Aortic smooth muscle cell (primary cell): ENCODE measurements at places on chromosomes 7 and 10. TPM values are rescaled to one million over a fixed set of nuclear protein-coding genes. Genes with fewer than 3 reads are reported as not detected.

PNLIPRP2 gene
- total RNA-seq: not detected in 2 replicates

TCERG1L gene
- total RNA-seq: not detected in 2 replicates

HDAC9 gene
- total RNA-seq: 21.5 and 83.2 TPM in 2 replicates

GATA3 gene
- total RNA-seq: 0.06 TPM in 1 of 2 replicates, not detected in the other

THSD7A gene
- 1.1 and 1.5 TPM in 2 replicates for total RNA-seq

FEZF1 gene
- total RNA-seq: not detected in 2 replicates

ANXA7 gene
- total RNA-seq: 138 and 156 TPM in 2 replicates

DIP2C gene
- 13.1 and 17.7 TPM in 2 replicates for total RNA-seq

FFAR4 gene
- not detected in 2 replicates for total RNA-seq

GRM3 gene
- total RNA-seq: not detected in 2 replicates

LIPM gene
- 0.13 TPM in 1 of 2 replicates, not detected in the other for total RNA-seq

ST8SIA6 gene
- not detected in 2 replicates for total RNA-seq

KLLN gene
- total RNA-seq: 0.40 and 0.56 TPM in 2 replicates

JAKMIP3 gene
- total RNA-seq: 0.06 and 0.13 TPM in 2 replicates

FAM25G gene
- not detected in 2 replicates for total RNA-seq

MRC1 gene
- under 0.01 and 0.37 TPM in 2 replicates for total RNA-seq

CASTOR2 gene
- 8.1 and 11.8 TPM in 2 replicates for total RNA-seq

LIPF gene
- not detected in 2 replicates for total RNA-seq

COL13A1 gene
- total RNA-seq: 6.0 and 14.8 TPM in 2 replicates

GDF10 gene
- total RNA-seq: under 0.01 TPM in 1 of 2 replicates, not detected in the other

EEF1AKMT2 gene
- total RNA-seq: 26.8 and 29.3 TPM in 2 replicates
